ENCODE measurements at places on chromosomes 1 and 21.

DNA sequence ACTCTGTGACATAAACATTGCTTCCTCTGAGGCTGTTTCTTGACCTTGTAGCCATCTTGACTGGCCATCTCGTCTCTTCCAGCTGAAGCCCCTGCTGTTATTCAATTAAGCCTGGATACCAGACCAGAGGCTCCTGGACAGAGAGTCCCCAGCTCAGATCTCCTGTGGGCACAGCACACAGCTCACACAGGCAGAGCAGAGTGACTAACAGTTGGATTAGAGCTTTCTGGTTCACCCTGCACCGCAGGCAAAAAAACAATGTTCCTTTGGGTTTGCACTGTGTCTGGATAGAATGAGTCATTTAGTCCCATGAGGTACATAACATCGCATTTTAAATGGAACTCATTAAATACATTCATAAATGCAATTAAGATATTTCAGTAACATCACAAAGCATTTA is 33.4 kb upstream of the USH2A start:
- no peak for DNase-seq

DNA sequence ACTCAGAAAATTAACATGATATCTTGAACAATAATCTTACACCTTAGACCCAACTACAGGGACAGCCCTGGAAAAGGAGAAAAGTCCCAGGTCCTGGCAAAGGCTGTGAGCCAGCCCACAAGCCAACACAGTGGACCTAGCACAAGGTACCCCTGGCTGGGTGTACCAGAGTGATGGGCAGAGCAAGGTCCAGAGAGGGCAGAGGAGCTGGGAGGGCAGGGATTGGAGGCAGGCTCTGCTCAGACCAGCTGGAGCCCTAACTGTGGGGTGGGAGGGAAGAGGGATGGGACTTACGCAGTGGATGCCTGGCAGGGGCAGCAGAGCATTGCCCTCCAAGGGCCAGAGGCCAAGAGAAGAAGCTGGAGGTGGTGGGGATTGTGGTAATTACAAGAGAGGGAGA is 101.6 kb downstream of the KCND3 start:
- no peak for DNase-seq

DNA sequence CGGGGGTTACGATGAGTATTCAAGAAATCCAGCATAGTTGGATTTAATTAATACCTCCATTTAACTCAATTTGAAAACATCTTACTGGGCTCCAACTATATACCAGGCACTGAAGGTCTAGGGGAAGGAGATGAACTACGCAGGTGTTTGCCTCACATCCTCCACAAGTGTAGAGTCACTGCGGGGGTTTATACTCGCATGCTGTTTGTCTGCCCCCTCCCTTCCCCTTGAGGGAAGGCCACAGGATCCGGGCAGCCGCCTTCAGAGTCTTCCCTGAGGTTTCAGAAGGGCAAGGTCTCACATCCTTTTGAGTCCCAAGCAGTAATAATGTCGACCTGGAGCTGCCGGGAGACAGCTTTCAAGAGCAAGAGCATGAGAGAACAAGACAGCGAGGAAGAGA is 142.4 kb upstream of the GALNT2 start:
- no peak for DNase-seq

GRCh38 chr1:225880222-225880588 is 2.0 kb downstream of the TMEM63A start:
- no peak for DNase-seq

DNA sequence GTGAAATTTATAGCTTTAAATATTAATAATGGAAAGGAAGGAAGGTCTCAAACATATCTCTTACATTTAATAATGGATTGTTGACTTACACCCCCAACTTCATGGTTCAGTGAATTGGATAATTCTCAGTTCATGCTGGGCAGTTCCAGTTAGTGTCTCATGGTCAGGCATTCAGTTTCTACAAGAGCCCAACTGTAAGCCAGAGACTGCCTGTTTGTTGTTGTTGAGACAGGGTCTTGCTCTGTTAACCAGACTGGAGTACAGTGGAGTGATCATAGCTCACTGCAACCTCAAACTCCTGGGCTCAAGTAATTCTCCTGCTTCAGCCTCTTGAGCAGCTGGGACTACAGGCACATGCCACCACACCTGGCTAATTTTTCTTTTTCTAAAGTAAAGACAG is 5.0 kb upstream of the DMAP1 start:
- no peak for DNase-seq

- DNase-seq, result no peak
These were observed 105.9 kb upstream of the HNRNPU start for GRCh38 chr1:244970236-244970743.

GRCh38 chr1:201069636-201070035 is 42.6 kb downstream of the CACNA1S start:
- no peak for DNase-seq

DNA sequence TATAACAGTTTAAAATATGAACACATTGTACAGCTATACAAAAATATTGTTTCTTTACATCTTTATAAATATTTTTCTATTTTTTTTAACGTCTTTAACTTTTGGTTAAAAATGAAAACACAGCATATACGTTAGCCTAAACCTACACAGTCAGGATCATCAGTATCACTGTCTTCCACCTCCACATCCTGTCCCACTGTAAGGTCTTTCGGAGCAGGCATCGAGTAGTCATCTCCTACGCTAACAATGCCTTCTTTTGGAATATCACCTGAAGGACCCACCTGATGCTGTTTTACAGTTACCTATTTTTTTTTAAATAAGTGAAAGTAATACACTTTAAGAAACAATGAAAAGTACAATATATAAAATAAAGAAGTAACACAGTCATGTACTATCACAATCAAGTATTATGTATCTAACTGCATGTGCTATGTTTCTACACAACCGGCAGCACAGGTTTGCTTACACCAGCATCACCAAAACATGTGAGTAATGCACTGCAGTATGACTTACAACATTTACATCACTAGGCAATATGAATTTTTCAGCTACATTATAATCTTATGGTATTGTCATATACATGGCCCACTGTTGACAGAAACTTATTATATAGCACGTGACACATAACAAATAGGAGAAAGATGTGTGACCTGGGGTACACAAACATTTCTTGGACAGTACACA is 254.4 kb downstream of the AKT3 start:
- peak; percentile 38 for DNase-seq

GRCh38 chr1:178609015-178609414 is 96.1 kb downstream of the TEX35 start:
- no peak for DNase-seq

GRCh38 chr1:37595440-37596181 is at the start of gene GNL2:
Gene GNL2 (minus strand): TSS chr1:37595937. CDS start chr1:37595822, 115 bp downstream.
- peak; percentile 97 for DNase-seq

GRCh38 chr1:48558366-48558765 is 86.4 kb upstream of the SPATA6 start:
- no peak for DNase-seq

- no peak for DNase-seq
These were observed 49.0 kb downstream of the TOMM20 start for GRCh38 chr1:235079443-235080296.

GRCh38 chr1:109383087-109383779 is 14.5 kb downstream of the SORT1 start:
- DNase-seq, result no peak

DNA sequence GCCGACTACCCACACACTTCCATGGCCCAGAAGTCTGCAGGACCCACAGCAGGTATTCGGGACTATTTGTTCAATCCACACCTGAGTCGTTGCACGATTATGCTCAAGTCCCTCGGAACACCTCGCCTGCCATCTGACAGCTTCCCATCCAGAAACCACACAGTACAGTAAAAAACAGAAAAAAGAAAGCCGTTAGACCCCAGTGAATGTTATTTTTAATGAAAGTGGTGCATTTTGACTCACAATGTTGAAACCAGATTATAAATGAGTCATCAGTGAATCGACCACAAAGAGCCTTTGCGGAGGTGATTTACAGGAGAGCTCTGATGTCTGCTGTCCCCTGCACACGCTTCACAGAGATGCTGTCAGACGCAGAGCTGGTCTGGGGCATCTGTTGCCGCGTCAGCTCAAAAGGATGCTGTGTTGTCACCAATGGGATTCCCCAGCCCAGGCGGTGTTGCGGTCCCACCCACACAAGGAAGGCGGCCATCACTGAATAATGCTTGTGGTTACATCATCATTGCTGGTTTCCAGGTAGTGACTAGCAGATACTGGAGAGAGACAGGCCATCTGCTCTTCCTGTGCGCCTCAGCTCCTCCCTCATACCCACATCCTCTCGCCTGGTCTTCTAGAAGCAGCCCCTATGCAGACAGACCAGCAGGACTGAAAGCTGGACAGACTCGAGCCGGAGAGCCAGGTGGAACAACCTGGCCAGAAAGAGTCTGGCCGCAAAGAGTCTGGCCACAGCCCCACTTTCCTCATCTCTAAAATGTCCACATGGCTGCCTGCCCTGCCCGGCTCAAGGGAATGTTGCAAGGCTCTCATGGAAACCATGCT is 116.8 kb downstream of the TOMM20 start:
- DNase-seq, result peak; percentile 97

GRCh38 chr1:206455289-206455665 is 15.0 kb upstream of the IKBKE start:
- no peak for DNase-seq

GRCh38 chr1:52911541-52911940 is 10.0 kb downstream of the ECHDC2 start:
- DNase-seq, result no peak
